Stimulated activated CD4-positive, alpha-beta T cell treated with anti-CD3 and anti-CD28 coated beads, Interleukin-2, amount 100 ng/mL, for 24 hours (primary cell): ENCODE measurements at places on chromosomes 7 and 10.

DNA sequence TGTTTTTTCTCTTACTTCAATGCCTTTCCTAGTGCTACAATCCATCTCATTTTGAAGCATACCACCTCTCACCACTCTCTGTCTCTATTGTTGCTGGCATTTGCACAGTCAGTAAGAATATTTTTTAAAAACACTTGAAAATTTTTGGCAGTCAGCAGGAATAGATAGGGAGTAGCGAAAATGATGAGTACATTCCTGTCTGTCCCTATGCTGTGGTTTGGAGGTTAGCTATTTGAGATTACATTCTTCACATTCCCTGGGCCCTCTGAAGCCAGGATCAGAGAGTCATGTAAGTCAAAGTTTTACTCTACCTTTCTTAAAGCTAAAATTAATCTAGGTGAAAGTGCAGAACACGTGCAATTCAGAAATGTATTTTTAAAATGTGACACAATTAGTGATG, 53.0 kb upstream of the MAGI2 start:
- DNase-seq = no peak

GRCh38 chr10:132105302-132105995, 39.7 kb downstream of the JAKMIP3 start:
- DNase-seq = no peak

DNA sequence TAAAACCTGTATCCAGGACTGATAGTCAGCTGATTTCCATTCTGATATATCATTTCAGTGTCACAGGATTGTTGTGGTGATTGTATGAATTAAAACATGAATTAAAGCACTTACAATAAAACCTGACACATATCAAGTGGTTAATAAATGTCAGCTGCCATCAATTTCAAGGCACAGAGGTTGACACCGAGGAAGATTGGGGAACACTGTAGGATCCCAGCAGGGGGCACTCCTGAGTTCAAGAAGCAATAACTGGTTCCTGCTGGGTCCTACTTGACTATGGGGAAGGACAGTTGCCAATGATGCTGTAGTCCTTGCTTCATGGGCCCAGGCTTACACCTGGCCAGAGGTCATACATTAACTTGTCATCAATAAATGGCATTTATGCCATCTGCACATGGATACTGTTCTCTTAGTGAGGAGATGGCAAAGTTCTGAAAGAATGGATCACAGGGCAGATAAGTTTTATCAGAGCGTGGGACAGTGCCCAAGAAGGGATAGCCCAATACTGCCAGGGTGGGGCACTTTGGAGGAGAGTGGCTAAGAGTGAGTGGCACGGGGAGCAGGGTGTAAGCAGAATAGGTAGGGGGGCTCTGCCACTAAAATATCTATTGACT, 24.1 kb downstream of the FZD1 start:
- DNase-seq = no peak

- DNase-seq = no peak
Measured at GRCh38 chr10:58268454-58268945, 462 bp upstream of the CISD1 start.

- DNase-seq = peak; percentile 74
Measured at GRCh38 chr10:103752680-103753248, 102.6 kb downstream of the SH3PXD2A start.

GRCh38 chr7:151665368-151665767, 145.7 kb upstream of the RHEB start:
- DNase-seq = no peak

DNA sequence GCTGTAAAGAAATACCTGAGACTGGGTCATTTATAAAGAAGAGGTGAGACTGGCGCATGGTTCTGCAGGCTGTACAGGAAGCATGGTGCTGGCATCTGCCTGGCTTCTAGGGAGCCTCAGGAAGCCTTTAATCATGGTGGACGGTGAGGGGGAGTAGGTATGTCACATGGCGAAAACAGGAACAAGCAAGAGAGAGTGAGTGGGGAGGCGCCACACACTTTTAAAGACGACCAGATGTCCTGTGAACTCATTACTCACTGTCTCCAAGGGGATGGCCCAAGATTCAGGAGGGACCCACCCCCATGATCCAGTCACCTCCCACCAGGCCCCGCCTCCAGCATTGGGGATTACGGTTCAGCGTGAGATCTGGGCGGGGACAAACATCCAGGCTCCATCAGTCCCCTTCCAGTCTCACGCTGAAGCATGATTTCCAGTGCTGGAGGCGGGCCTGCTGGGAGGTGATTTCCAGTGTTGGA, 3.2 kb downstream of the ZNF316 start:
- peak; percentile 50 for DNase-seq

GRCh38 chr7:125529249-125529648, 599.6 kb upstream of the POT1 start:
- DNase-seq = no peak

GRCh38 chr7:32602470-32602869, 107.2 kb downstream of the AVL9 start:
- DNase-seq = no peak

DNA sequence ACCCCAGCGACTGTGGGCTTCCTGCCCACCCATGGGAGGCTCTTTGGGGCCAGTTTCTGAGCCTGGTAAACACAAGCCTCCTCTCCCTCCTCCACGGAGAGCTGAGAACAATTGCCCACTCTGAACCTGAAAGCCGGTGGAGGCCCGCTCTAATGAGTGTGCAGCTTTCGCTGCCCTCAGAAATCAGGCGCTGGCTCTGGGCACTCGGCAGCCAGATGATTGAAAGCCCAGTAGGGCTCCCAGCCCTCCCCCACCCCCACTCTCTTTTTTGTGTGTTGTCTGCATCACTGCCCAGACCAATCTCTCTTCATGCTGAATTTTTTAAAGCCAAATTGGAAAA, 438.9 kb downstream of the RPS24 start:
- no peak for DNase-seq

DNA sequence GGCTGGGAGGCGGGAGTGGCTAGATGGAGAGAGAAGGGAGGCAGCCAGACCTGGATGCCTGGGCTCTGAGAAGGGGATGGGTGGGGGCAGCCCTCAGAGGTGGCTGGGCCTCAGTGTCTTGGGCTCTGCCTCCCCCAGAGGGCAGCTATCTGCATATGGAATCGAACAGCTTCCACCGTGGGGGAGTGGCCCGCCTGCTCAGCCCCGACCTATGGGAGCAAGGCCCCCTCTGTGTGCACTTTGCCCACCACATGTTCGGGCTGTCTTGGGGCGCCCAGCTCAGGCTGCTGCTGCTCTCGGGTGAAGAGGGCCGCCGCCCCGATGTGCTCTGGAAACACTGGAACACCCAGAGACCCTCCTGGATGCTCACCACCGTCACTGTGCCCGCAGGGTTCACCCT, 3.3 kb downstream of the ZAN start:
- no peak for DNase-seq

- DNase-seq = no peak
Measured at GRCh38 chr7:142873871-142874270, 11.7 kb downstream of the TRPV6 start.

DNA sequence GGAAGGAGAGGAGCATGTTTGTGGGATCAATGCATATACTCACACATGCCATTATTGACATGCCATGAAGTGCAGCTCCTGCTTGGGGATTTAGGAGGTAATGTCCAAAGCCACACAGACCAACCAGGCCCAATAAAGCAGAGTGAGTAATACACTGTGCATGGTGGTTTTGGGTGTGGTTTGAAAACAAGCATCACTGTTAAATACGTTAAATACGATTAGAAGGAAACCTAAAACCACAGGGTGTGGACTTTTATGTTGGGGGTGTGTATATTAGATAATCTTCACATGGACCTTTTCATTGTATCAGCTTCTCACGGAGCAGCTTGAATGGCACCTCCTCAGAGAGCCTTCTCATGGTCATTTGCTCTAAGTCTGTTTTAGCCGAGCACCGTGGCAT, 10.4 kb upstream of the EIF3A start:
- no peak for DNase-seq

DNA sequence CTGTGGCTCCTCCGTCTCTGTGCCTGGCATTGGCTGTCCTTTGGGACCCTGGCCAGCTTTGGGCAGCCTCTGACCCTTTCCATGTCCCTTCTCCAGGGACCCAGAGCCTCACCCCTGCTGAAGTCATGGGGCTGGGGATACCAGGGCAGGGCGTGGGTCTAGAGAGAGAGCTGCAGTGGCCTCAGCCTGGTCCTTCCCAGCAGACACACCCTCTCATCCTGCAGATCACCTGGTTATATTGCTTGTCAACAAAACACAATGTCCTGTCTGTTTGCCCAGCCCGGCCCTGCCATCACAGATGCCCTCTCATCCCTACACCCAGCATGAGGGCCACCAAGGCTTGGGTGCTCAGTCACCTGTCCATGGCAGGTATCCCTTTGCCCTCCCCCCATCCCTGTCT, 1.8 kb downstream of the MUC17 start:
- DNase-seq = no peak

- no peak for DNase-seq
Measured at GRCh38 chr10:43888586-43888985, 239.9 kb upstream of the ZNF32 start.

DNA sequence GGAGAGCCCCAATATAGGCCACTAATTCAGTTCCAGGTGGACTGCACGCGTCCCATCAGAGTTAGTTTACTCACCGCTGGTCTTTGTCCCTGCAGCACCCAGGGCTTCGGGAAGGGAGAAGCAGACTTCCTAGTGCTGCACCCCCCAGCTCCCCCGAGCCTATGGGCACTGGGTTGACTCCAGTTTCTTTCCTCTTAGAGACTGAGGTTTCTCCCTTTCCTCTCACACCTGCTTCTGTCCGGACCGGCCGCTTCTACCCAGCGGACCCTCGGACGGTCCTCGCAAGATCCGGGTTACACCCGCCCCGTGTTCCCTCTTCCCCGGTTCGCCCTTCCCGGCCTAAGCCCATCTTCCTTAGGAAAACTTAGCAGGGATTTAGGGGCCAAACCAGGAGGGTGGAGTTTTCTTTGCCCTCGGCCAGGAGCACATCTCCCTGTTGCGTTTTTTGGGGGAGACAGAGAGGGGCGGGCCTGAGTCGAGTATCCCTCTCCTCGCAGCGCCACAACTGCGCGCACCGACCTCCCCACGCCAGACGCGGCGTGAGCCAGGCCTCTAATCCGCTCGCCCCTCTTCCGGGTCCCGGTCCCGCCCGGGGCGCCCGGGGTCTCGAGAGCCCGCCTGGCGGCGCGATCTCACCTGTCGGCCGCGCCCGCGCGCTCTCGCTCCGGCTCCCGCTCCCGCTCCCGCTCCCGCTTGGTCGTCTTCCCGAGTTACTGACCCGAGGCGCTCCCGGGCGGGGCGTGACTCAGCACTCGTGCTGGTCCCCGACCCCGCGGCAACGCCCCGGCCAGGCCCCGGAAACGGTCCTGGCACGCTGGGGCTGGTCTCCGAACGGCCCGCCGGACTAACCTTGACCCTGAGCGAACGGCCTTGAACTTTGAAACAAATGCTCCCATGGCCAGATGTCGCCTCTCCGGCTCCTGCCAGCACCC, at the start of gene AIFM2:
Gene AIFM2 (minus strand): TSS at position 728 of the 932 bp plus-strand sequence. CDS start 8,741 bp downstream, outside the sequence.
- peak; percentile 44 for DNase-seq

DNA sequence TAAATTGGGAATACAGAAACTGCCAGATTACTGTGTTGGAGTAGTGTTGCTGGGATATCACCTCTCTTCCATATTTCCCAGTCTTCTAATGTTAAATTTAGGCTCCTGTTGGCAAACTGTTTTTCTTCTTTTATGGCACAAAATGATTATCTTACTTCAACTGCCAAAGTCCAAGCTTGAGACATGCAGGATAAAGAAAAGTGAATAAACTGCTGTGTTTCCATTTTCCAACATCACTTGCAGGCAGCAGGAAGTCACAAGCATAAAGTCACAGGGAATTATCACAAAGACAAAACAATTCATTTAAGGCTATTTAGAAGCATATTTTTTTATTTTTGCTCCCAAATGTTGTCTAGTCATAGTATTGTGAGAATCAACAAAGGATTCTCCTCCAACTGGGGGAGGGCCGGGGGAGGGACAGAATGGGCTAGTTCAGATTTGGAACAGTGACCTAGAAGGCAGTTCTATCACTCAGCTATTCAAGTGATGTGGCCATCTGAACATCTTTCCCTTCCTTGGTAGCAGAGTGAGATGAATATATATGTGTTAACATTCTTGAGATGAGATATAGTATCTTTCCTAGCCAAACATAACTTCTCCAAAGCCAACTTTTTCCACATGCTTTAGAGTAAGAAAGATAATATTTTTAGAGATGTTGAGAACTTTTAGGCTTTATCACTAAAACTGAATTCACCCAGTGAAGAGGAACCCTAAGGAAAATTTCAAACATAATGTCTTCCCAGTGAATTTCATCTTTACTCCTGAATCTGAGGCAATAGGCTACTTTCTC, 364.7 kb downstream of the CTNNA3 start:
- DNase-seq = no peak

- no peak for DNase-seq
Measured at GRCh38 chr7:23385140-23385539, 85.2 kb downstream of the IGF2BP3 start.

- DNase-seq = no peak
Measured at GRCh38 chr10:130889240-130889639, 422.3 kb downstream of the TCERG1L start.

- DNase-seq = no peak
Measured at GRCh38 chr7:105600720-105601550, 19.6 kb upstream of the EFCAB10 start.

GRCh38 chr10:23914641-23915040, 294.3 kb upstream of the KIAA1217 start:
- DNase-seq = no peak

GRCh38 chr10:77836299-77836820, 90.2 kb downstream of the DLG5 start:
- DNase-seq = peak; percentile 63

DNA sequence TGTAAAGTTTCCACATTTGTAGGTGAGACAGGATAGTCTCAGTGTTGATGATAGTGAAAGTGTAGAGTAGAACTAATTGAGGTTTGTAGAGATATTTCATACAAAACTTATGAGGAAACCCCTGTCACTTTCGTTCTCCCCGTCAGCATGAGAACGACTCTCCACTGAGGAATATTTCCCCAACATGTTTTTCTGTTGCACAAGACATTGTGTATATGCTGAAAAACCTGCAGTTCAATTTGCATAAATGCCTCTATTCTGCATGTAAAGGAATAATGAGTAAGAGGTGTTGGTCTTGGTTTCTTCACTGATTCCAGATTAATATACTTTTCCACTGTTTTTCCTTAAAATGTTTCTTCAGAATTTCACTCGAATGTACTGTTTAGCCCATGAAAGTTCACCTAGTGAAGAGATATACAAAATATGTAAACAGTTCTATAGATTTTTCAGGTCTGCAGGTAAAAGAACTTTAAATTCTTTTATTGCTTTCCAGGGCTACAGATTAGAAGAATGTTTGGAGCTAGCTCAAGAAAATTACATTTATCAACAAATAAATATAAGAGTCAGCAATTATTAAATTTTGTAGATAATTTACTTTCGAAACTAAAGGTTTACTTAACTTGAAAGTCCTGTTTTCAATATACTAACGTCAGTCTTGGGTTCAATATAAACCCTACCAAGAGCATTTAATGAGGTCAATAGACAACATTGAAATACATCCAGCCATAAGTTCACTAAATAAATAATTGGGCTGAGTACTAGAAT, 37.2 kb downstream of the HEPACAM2 start:
- no peak for DNase-seq

GRCh38 chr10:92502296-92502808, 71.5 kb downstream of the IDE start:
- DNase-seq = no peak

GRCh38 chr7:128454808-128455542, 703 bp upstream of the HILPDA start:
- no peak for DNase-seq
